ENCODE measurements at places on chromosomes 16 and 17.

DNA sequence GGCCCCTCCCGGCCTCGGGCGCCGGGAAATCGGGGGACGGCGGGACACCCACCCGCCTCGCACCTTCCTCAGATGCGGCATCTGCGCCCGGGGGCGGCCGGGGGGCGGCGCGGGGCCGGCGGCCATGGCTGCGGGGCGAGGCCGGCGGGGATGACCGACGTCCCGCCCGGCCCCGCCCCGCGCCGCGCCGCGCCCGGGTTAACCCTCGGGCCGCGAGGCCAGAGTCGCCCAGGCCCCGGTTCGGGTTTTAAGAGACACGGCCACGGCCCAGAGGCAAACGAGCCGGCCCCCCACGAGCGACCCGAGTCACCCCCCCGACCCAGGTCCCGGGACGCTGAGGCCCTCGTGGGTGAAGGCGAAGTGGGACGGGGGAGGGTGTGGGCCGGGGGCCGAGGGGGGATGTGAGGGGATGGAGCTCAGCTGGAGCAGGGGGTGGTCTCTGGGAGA is at the start of gene RGS11:
RGS11 (minus strand) TSS at position 159 of the 447 bp plus-strand sequence; CDS start at position 126, 33 bp downstream.
- no peak for DNase-seq

- DNase-seq = no peak
Observed at GRCh38 chr17:9181640-9182039, 160.3 kb downstream of the NTN1 start.

DNA sequence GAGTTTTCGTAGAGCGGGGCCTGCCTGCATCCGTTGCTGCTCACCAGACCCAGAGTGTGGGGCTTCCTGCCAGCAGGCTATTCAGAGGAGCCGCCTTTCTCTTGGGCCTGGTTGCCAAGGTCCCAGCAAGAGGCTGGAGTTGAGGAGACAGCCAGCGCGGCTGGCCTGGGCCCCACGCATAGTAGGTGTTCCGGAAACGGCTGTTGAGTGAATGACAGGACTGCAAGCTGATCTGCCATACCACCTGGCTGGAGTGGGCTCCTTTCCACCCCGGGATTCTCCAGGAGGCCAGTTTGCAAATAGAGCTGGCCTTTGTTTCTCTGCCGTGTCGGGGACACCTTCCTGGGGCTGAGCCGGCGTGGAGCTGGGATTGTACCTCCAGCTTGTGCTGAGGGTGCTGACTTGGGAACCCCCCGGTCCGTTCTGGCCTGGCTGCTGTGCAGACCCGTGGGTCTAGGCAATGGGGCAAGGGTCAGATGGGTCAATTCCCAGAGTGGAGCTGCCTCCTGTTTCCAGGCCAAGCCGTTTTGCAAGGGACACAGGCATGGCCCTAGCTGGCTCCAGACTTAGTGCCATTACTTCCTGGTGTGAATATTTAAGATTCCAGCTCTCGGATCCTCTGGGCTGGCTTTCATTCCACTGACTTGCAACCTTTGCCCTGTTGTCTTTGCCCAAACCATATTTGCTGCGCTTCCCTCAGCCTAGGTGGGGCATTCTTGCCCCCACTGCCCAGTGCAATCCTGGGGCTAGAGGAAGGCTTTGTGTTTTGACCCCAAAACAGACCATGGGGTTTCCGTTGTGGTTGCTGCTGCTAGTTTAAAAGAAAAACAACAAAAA is 68.8 kb downstream of the CMIP start:
- DNase-seq = no peak

- no peak for DNase-seq
Observed at GRCh38 chr16:54128629-54129234, 157.9 kb downstream of the IRX3 start.

GRCh38 chr17:36901506-36901905 is 35.8 kb upstream of the LHX1 start:
- no peak for DNase-seq

DNA sequence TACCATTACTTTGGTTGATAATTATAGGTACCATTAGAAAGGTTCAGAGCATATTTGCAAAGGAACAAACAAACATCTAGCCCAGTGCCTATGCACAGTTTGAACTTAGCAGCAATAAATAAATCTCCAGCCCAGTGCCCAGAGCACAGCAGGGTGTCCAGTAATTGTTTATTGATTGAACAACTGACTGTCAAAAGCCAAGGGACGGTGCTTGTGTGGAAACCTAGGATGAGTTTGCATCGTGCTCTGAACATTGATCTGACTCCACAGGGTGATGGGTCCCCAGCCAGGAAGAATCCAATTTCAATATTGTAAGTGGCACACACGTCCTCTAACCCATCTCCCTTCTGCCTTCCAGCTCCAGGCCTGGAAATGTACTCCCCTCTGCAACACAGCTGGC is 625.5 kb upstream of the C16orf82 start:
- no peak for DNase-seq

DNA sequence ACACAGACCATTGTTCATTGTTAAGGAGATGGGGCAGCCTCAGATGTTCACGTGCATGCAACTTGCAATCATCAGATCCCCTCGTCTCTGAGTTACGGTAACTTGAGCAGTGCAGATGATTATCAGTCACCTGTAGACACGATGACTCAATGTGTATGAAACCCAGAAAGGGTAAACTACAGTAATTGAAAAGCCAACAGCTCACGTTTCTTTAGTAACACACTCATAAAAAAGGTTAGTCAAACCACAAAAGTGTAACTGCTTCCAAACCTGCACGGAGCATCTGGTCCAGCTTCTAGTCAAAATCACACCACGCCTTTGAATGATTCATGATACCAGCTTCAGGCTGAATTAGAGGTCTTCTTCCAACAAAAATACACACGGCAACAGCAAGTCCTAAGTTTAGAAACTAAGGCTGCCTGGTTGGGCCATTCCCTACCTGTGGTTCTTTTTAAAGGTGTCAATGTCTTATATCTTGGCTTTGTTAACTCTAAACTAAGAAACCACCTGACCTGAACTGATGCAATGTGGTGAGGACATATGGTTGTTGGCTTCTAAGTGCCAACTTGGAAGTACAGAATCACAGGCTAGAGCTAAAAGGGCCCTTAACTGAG is 32.3 kb downstream of the GRB7 start:
- peak; percentile 53 for DNase-seq

DNA sequence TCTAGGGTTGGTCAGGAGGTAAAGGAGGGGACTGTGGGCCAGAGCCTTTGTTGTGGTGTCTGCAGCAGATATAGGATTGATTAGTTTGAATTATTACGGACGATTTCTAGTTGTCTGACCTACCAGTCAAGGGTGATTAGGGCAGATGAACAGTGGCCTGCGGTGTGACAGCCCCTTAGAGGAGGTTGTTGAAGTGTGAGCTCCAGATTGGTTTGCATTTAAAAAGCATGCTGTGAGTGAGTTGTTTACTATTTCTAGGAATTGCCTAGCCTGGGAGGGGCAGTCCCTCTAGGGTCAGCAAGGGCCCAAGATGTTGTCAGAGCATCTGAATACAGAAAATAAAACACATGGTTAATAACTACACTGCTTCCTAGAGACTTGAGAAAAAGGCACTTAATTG is 108.8 kb downstream of the ARHGAP44 start:
- no peak for DNase-seq

GRCh38 chr16:54237-54581 is 581 bp downstream of the SNRNP25 start:
- DNase-seq = no peak

- DNase-seq = peak; percentile 76
Observed at GRCh38 chr16:4944333-4945281, 7.7 kb upstream of the PPL start.

DNA sequence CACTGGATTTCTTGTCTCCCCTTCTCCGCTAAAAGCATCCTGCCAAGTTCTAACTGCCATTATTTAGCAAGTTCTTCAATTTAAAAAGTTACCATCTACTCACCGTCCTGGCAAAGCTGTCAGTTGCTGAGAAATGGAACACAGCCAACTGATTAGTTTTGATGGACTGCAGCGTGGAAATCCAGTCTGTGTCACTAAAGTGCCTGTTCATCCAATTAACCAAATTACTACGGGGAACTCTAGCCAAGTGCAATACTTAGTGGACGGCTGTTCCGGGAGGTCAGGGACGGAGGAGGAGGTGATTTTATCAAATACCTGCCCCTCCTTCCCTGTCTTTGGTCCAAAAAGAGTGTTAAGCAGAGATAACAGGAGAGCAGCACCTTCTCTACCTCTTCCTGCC is 260.7 kb downstream of the MAF start:
- no peak for DNase-seq

GRCh38 chr16:88746506-88746905 is 38.5 kb downstream of the PIEZO1 start:
- no peak for DNase-seq

DNA sequence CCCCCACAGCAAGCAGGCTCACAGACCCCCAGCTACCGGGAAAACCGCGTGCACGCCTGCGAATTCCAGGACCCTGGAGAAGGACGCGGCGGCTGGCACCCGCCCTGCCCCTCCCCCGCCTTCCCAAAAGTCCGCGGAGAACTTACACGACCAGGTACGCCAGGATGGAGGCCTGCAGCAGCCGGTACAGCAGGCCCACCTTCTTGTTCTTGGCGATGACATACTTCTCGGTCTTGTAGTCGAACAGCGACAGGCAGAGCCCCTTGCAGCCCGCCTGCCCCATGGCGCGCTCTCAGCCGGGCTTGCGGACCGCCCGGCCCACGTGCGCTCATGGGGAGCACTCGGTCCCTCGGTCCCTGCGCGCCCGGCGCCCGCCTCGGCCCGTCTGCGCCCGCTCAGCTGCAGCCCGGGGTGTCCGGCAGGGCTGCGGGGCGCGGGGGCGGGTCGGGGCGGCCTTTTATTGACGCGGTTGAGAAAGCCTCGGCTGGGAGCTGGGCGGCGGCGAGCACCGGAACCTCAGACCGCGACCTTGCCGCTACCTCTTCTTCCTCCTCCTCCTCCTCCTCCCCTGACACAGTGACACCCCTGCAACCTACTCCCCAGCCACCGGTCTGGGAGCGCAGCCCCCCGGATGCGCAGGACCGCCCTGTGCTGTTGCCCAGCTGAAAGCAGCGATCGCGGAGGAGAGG is at the start of gene P2RX5:
P2RX5 (minus strand) TSS at position 433 of the 689 bp plus-strand sequence; CDS start at position 283, 150 bp downstream.
- no peak for DNase-seq

DNA sequence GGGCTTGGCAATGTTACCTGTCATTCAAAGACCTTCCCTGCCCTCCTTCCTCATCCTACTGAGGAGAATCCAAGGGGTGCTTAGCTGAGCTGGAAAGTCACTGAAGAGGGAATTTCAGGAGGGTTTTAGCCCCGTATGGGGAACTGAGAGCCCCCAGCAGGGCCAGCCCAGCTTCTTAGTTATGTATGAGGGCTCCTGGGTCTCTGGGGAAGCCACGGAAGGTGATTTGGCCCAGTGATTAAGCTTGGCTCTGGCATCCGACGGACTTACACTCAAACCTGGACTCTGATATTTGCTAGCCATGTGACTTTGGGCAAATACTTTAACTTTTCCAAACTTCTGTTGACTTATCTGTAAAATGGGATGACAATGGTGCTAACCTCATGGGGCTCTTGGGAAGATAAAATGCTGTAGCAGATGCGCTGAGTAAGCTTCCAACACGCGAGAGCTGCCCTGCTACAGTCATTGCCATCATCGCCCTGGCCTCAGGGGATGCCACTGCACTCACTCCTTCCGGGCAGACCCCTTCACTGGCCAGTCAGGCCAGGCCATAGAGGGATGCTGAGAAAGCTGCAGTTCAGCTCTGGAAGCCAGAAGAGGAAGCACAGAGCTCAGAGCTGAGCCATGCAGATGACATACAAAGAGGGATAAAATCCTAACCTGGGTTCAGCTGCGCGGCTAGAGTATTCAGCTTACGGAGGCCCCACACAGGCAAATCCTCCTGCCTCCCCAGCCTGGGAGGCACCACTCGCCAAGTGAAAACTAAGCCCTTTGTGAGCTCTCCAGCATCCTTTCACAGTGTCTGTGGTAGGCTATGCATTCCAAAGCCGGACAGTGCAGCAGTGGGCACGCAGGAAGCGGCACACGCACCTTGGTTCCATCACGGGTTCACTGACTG is 44.9 kb upstream of the PIK3R6 start:
- DNase-seq = no peak

- no peak for DNase-seq
Observed at GRCh38 chr17:59107306-59107670, 608 bp upstream of the TRIM37 start.

- DNase-seq = peak; percentile 5
Observed at GRCh38 chr16:68470461-68471150, 22.3 kb upstream of the SMPD3 start.

GRCh38 chr16:86090461-86091170 is 191.7 kb downstream of the IRF8 start:
- DNase-seq = no peak

GRCh38 chr16:15946257-15947044 is 3.0 kb upstream of the ABCC1 start:
- DNase-seq = no peak

- no peak for DNase-seq
Observed at GRCh38 chr17:57684711-57685498, 60.2 kb downstream of the CCDC182 start.

- no peak for DNase-seq
Observed at GRCh38 chr17:7246779-7247178, 4.5 kb upstream of the GABARAP start.

DNA sequence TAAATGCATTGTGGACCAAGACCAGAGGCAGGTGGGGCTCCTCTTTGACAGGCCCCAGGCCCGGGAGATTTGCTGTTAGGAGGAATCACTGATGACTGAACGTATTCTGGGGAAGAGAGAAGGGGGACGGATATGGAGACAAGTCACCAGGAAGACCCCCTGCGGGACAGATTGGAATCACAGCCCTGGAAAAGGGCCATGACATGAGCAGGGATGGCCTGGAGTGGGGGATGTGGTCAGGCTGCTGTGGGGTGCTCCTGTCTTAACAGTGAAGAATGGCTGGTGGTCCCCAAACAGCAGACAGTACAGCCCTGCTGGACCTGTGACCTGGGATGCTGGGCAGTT is 23.7 kb upstream of the MGAT5B start:
- no peak for DNase-seq

DNA sequence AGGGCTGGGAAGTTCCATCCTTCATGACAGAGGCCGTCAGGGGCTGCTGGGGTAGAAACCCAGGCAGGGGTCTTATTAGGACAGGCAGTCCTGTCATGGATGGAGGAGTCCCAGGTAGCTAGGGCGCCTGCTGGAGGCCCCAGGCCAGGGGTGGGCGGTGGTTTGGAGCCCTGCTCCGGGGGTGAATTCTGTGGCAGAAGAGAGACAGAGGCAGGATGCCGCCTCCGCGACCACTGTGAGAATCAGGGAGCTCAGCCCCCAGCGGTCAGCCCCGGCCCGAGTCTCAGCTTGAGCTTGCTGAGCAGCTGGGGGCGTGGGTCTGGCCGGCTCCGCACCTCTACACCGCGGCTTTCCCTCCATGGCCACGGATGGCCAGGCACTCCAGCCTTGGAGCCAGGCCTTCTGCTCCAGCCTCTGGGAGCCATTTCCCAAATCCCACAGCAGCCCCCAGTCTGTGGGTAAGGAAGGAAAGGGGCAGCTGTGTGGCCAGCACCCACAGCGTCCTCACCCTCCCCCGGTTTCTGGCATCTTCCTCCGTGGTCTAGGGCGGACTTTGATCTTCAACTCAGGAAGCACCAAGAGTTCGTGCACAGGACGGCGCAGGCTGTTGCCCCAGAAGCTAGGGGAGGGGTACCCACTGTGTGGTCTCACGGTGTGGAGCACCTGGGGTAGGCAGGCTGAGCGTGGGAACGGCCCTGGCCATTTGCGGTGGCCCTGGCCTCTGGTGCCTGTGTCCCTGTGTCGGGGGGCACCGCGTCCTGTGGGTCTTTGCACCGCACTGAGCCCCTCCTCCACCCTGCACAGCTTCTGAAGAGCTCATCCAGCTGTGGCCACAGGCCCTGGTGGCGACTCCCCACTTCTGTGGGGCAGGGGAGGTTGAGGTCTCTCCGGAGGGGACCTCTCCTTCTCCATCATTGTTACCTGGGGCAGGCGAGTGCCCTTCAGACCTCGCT is 14.1 kb downstream of the CD7 start:
- no peak for DNase-seq
